Uterus (tissue), 4 donors: ENCODE measurements at places on chromosomes 7 and 10. TPM values are rescaled to one million over a fixed set of nuclear protein-coding genes. Genes with fewer than 3 reads are reported as not detected.

UROS gene
- 28.2 TPM for total RNA-seq

SGCE gene
- 118 TPM for total RNA-seq

PVRIG gene
- total RNA-seq: 0.21 TPM

SLC26A5 gene
- total RNA-seq: 0.28 TPM

KIAA1549 gene
- total RNA-seq: 8.6 TPM

DNA sequence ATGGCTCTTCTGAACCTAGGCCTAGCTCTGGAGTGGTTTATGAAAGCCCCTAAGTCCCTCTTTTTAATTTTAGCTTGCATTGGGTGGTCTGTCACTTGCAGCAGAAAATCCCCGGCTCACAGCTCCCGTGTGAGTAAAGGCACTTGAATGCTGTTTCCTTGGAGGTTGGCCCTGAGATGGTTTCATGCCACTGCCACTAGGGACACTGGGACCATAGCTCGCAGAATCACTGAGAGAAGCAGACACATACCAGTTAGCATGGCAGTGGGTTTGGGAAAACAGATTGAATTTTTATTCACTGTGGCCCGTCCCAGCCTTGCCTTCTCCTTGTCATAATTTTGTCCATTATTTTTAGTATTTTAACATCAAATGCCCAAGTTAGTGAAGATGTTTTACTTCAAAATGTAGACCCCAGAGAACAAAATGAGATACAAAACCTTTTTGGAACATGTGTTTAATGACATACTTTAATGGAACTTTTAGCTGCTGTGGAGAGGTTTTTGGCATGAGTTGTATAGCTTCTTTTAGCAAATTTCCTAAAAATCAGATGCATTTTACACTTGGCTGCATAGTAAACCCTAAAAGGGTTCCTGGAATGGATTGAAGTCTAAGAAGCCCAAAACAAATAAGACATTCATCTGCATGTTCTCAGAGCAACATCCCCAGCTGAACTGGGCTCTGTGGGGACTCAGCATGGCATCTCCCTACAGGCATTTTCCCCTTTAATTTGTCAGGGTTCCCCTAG, 259.7 kb upstream of the PITRM1 start:
- H3K4me1 ChIP-seq: no peaks in the 10 kb centered on the region
- DNase-seq: no peak
- H3K36me3 ChIP-seq: no peaks in the 10 kb centered on the region
- no peaks in the 10 kb centered on the region for H3K27me3 ChIP-seq
- no peak overlapping the region for H3K4me3 ChIP-seq

GRCh38 chr7:68537774-68538071, 1060.6 kb upstream of the AUTS2 start:
- DNase-seq: no peak
- H3K4me1 ChIP-seq: no peaks in the 10 kb centered on the region
- H3K27ac ChIP-seq: no peak overlapping the region
- no peaks in the 10 kb centered on the region for H3K27me3 ChIP-seq
